NCI-H1092 (cell line): ENCODE measurements at places on chromosomes 2 and 18.

GRCh38 chr2:231213931-231214642 is 15.7 kb downstream of the ARMC9 start:
- no peak for DNase-seq

DNA sequence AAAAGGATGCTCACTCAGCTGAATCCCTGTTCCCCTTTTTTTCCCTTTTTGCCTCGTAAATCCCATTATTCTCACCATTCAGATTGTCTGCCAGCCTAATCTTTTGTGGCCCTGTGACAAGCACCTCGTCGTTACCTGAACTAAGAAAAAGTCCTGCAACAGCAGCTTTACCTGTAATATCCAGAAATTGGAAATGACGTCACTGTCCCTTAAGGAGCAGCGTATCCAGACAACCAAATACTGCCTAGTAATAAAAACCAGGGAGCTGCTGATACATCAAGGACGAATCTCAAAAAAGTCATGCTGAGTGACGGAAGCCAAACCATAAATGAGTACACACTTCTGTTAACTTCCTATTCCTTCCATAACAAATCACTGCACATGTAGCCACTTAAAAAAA is 694.9 kb downstream of the GALR1 start:
- no peak for DNase-seq

DNA sequence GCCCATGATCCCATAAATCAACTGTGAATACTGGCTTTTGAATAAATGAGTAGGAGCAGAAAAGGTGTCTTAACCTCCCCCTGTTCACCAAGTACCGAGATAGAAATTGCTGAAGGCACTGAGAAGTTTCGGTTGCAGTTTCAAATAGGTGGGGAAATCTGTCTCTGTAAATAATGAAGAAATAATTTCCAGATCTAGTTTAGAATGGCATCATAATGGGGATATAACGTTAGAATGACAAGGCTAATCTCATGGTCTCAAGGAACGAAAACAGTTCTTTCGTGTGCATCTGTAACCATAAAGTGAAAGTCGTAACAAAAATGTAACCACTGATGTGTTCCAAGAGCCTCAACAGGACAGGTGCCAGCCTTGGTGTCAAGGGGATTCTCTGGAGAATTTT is 49.9 kb upstream of the TMEM18 start:
- DNase-seq = no peak

- no peak for DNase-seq
Observed at GRCh38 chr2:156057647-156058046, 274.9 kb downstream of the NR4A2 start.

GRCh38 chr18:13217971-13218367 is 591 bp upstream of the LDLRAD4 start:
- no peak for DNase-seq

GRCh38 chr2:133948610-133949290 is 305.1 kb upstream of the MGAT5 start:
- DNase-seq = no peak

GRCh38 chr2:50538147-50538546 is 493.8 kb downstream of the NRXN1 start:
- no peak for DNase-seq

DNA sequence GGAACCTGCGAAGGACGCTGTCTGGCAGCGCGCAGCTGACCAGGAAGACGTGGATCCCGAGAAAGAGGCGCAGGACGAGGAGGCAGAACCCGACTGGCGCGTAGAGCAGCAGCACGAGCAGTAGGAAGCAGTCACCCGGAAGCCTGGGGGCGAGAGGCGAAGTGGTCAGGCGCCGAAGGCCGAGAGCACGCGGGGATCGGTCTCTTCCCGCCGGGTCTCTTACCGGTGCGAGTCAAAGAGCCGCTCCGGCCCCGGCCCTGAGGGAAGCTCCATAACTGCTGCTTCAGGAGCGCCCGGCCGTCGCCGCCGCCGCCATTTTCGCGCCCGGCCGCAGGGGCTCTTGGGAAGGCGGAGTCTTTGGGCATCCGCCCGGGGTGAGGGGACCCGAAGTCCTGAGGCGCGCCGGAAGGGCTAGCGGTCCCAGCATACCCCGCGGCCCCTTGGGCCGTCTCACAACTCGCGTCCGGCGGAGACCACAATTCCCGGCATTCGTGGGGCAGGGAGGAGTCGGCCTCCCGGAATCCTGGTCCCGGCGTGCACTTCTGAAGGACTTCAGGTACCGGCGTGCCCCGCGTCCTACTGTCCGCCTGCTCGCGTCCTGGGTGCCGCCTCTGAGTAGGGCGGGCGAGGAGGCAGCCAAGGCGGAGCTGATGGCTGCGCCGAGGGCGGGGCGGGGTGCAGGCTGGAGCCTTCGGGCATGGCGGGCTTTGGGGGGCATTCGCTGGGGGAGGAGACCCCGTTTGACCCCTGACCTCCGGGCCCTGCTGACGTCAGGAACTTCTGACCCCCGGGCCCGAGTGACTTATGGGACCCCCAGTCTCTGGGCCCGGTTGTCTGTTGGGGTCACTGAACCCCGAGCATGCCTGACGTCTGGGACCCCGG is at the start of the genes AUP1 and HTRA2:
AUP1 (minus strand) TSS at position 350 of the 882 bp plus-strand sequence; CDS start at position 273, 77 bp downstream.
HTRA2 (plus strand) TSS at position 577 of the 882 bp plus-strand sequence; CDS start at position 651, 74 bp downstream.
- peak; percentile 93 for DNase-seq

- no peak for DNase-seq
Observed at GRCh38 chr18:48477348-48477747, 61.5 kb upstream of the CTIF start.

DNA sequence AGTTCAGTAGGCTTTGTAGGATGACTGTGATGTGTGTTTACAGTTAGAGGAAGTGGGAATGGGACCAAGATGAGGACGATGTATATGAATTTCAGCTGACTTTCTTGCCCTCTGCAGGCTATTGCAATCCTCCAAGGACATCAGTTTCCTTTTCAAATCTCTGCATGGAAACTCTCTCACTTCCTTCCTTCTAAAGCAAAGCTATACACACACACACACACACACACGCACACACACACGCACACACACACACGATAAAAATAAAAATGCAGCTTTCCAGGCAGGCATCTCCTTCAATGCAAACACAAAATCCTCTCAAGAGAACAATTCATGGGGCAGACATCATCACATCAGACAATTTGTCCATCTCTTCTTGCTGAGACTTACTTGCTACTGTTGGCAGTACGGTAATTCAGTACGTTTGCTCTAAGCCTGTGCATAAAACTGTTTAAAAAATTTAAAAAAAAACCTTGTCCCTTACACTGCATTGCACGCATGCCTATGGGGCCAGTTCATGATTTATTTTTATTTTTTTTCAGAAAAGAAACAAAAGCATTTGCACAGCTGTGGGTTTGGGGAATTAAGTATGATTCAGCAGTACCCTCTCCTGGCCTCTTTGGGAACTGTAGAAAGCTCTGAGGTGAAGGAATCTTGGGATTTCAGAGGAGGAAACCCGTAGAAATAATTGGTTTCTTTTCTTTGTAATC is 27.1 kb upstream of the ICOS start:
- DNase-seq = no peak

DNA sequence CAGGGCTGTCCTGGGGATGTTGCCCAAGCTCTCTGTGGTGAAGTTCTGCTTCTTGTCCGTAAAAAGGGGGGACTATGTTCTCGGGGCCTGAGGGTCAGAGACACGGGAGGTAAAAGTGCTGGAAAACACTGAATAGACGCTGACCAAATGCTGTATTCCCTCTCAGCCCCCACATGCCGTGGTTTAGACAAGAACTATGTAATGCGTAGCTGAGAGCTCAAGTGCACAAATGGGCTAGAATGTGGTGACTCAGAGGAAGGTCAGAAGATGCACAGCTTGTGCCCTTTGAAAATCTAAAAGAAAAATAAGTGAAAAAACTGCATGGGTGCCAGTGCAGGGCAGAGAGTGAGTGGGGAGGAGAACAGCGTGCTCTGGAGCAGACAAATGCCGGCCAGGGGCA is 80.3 kb upstream of the MAP4K4 start:
- DNase-seq = no peak

DNA sequence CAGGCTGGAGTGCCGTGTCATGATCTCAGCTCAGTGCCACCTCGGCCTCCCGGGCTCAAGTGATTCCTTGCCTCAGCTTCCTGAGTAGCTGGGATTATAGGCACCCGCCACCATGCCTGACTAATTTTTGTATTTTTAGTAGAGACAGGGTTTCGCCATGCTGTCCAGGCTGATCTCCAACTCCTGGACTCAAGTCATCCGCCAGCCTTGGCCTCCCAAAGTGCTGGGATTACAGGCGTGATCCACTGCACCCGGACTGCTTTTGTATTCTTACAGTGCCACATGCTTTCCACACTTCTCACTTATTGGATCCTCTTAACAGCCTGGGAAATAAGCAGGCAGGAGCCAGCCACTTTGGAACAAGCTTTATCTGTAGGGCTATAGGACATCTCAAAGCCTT is 25.3 kb upstream of the BCL2L11 start:
- DNase-seq = no peak

- peak; percentile 68 for DNase-seq
Observed at GRCh38 chr2:48279344-48280090, 250.4 kb upstream of the STON1 start.
